Esophagus squamous epithelium (tissue), 5 donors: ENCODE measurements at places on chromosomes 7 and 10. TPM values are rescaled to one million over a fixed set of nuclear protein-coding genes. Genes with fewer than 3 reads are reported as not detected.

DNA sequence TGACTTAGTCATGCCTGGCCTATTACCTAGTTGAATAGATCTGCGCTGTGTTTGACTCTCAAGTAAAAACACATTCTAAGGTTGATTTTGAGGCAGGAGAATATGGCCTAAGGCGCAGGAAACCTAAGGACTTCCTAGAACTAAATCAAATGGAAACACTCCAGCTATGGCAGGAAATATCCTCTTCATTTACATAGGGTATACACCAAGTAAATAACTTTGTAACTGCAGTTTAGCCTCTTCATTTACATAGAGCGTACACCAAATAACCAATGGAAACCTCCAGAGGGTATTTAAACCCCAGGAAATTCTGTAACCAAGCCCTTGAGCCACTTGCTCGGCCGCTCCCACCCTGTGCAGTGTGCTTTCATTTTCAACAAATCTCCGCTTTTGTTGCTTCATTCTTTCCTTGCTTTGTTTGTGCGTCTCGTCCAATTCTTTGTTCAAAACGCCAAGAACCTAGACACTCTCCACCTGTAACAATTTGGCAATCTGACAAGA lies 35.6 kb upstream of the XRCC2 start:
- DNase-seq, result no peak

GRCh38 chr7:4163565-4164203 lies 518.4 kb upstream of the FOXK1 start:
- DNase-seq, result no peak

The SNCG gene
- total RNA-seq, result 15.4 TPM

The NUTM2E gene
- total RNA-seq, result not detected

The PPP1R9A gene
- 0.04 TPM for total RNA-seq
